ENCODE measurements at places on chromosomes 6 and 20.

GRCh38 chr20:15643713-15644112, 929.5 kb downstream of the KIF16B start:
- no peak for DNase-seq

DNA sequence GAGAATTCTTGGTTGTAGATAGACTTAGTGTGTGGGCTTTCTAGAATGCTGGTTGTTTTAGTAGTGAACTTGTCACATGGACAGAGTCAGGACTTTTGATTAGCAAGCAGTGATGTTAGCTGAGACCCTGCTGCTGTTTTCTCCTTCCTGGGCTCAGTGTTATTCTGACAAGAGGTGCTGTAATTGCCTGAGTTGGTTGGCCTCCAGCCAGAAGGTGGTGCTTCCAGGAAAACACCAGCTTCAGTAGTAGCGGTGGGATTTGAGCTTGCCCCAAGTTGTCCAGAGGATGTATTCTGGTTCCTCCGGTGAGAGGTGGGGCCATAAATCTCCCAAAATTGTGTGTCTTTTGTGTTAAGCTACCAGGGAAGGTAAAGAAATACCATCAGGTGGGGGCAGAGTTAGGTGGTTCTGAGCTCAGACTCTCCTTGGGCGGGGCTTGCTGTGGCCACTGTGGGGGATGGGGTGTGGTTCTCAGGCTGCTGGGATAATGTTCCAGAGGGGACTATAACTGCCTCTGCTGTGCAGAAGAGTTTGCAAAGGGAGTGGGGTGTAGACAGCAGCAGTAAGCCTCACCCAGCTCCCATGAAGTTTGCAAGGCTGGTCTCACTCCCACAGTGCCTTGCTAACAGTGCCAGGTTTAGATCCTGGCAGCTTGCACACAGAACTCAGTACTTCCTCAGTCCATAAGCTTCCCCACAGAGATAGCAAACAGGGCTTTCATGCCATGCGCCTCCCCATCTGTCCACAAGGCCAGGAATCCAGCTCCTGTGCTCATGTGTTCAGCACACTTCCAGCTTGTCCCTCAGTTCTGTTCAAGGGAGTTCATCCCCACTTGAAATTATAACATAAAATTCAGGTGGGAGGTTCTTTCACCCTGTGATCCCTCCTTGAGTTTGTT, 278.4 kb upstream of the PTCHD4 start:
- DNase-seq = no peak

GRCh38 chr6:71887744-71888230, 1.4 kb downstream of the RIMS1 start:
- no peak for DNase-seq

DNA sequence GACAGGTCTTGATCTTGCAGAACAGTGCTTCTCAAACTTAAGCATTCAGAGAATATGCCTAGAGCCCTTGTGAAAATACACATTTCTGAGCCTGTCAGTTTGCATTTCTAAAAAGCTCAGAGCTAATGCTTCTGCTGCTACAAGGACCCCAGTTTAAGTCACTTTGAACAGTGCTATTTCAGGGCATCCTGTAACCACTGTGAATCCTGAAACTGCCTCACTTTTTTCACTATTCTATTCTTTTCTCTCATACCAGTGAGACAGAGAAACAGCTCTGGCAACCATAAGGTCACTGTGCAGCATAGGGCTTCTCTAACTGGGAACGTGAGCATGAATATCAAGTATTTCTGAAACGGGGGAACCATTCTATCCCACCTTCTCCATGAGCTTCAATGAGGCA, 51.2 kb downstream of the LGSN start:
- no peak for DNase-seq

DNA sequence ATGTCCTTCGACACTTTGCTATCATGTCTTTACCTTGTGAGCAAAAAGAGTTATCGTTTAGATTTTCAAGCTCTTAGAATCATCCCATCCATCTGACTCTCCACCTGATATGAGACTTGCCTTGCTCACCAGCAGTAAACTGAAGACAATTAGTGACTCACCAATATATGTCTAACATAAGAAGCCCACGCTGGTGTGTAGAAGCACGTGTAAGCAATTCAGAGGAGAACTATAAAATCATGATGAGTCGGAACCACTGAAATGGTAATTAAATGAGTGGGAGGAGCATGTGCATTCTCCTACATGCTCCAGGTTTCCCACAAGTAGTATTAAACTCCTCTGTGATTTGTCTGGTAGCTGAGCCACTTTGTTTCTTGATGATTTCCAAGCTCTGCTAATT, 181.6 kb upstream of the RNF217 start:
- DNase-seq = no peak

DNA sequence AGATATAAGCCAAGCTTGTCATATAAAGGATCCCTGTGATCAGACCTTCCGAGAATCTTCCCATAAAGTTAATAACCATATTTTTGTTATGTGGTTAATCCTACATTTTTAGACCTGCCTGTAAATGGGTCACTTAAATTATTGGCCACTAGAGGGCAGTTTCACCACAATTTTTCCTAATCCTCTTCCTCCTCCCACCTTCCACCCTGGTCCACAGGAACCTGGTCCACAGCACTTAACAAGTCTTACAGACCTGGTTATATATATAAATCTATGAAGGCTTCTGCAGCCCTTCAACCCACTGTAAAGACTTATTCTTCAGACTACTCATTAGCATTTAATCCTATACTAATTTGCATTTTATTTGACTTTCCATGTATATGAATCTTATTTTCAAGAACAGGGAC, 28.3 kb downstream of the MRS2 start:
- no peak for DNase-seq

- DNase-seq = peak; percentile 23
Measured at GRCh38 chr20:51525241-51526105, 17.0 kb downstream of the NFATC2 start.

DNA sequence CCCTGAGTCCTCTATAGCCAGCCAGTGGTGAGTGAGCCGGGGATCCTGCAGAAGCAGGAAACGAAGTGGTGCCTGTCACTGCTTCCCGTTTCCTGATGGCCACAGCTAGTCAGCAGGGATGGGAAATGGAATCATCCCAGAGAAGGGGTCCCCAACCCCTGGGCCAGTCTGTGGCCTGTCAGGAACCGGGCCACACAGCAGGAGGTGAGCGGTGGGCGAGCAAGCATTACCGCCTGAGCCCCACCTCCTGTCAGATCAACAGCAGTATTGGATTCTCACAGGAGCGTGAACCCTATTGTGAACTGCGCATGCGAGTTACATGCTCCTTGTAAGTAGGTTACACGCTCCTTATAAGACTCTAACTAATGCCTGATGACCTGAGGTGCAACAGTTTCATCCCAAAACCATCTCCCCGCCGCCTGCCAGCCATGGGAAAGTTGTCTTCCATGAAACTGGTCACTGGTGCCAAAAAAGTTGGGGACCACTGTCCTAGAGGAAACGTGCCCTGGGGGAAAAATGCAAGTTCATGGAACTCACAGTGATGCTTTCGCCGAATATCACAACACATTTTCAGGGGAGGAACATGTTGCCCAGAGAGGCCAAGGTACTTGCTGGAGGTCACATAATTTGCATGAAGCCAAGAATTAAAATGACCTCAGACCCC, 113.8 kb downstream of the JPH2 start:
- DNase-seq = no peak

DNA sequence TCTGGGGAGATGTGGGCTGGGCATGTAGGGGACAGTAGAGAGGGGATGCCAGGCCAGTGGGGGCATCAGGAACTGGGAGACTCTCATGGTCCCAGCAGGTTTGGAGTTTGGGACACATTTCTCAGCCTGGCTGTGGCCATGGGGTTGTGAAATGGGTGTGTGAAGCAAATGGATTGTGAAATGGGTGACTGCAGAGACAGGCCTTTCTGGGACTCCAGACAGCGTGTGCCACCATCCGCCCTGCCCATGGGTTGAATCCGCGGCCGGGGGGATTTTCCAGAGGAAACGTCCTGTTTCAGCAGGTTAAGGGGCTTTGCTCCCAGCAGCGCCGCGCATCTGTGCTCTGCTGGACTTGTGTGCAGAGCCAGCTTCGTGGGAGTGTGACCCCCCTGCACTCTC, 3.7 kb upstream of the PMEPA1 start:
- DNase-seq = no peak

- DNase-seq = no peak
Measured at GRCh38 chr6:165963750-165964149, 203.9 kb downstream of the TBXT start.

GRCh38 chr6:1407499-1407990, 18.2 kb downstream of the FOXF2 start:
- DNase-seq = no peak

GRCh38 chr20:56372850-56373249, 14.1 kb downstream of the FAM210B start:
- DNase-seq = no peak

DNA sequence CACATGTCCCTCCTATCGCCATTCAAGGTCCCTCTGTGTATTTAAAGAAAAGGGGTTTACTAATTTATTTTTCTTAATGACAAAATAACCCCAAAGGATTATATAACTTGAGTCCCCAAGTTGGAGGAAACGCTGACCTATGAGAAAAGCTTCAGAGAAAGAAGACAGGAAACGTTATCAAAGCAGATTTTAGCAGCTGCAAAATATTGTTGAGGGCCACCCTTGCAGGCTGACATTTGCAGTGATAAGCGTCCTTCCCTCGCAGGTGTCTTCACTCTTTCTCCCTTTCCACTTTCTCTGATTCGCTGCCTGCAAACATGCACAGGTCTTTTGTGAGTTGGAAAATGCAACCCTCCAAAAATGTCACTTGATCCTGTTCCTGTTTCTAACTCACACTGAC, 103.2 kb upstream of the RIPOR2 start:
- no peak for DNase-seq

DNA sequence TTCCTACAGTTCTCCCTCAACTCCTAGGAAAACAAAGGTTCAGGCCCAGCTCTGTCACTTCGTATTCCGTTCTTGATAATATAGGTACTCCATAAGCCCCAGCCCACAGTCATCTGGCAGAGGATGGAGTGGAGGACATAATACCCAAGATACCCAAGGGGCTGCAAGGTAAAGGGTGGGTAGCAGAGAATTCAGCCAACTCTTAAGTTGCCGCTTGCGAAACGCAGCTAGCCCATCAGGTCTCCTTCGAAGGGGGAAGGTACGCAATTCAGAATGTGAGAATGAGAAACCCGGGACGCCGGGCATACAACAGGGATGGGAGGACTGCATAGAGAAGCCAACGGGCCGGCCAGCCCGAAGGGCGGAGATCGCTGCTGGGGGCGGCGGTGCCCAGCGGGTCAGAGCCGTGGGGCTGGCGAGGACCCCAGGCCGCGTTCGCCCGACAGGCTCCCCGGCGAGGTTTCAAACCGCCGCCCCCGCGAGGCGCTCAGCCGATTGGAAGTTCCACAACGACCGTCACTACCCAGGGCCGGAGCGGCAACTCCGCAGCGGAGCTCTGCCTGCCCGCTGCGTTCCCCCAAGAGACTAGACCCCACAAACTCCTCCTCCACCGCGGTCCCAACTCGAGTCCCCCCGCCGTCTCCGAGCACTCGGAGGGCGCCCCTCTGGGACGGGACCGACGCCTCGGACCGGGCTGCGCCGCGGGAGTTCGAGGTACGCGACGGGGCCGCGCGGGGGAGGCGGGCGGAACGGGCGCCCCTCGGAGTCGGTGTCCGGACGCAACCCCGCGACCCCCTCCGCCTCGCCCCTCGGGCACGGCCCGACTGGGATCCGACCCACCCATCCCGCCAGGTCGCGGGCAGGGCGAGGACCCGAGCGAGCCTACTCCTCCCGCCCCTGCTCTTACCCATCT, 911 bp downstream of the CDK19 start:
- peak; percentile 69 for DNase-seq

DNA sequence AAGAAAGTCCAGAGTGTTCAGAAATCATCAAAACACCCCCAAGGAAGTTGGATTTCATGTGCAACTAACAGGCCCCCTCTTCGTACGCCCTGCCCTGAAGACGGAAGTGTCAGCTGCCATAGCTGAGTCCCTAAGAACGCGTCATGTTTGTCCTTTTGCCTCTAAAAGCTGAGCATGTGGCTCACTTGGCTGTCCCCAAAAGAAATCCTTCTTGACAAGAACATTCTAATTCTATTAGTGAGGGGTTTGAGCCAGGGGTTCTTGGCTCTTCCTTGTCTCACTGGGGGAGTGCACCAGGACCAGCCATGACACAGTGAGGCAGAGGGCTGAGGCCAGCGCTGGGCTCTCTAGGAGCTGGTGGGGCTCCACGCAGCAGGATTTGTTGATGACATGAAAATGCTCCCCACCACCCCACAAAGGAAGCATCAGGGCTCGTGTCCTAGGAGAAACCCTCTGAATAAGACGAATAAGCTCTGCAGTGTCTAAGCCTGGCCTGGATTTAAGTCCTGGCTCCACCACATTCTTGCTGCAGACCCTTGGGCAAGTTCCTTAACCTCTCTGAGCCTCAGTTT, 20.0 kb upstream of the SPO11 start:
- peak; percentile 56 for DNase-seq

GRCh38 chr6:143707697-143708096, 29.9 kb downstream of the PHACTR2 start:
- no peak for DNase-seq

GRCh38 chr20:12276011-12276673, 358.4 kb downstream of the BTBD3 start:
- DNase-seq = no peak

DNA sequence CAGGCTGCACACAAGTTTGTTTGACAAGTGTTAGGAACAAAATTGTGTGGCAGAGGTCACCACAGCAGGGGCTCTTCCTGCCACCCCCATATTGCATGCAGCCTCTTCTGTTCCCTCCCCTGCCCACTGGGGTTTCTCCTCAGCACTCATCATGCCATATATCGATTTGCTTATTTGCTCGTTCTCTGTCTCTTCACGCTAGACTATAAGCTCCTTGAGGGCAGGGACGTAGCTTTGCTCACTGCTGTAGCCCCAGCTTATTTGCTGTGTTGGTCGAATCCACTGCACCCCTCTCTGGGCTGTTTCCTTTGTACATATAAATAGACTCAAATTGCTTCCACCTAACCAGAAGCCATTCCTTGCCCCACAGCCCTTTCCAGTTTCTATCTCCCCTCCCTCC, 19.6 kb downstream of the MAS1 start:
- DNase-seq = no peak

GRCh38 chr6:153525998-153526397, 394.9 kb upstream of the RGS17 start:
- DNase-seq = no peak

DNA sequence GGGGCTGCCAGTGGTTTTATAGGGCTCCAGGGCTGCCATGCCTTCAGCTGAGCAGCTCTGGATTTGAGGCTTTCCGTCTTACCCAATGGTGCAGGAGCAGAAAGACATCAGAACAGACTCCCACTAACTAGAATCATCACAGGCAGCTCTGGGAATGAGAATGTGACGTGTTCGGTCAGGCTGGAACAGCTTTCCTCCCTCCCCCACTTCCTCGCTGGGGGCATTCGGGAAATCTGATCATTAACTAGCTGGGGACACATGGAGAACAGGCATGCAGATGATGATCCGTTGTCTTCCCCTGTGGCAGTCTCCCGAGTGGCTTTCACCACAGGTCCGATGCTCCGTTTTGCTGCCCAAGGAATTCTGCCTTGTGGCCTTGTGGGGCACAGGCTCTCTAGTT, 5.5 kb upstream of the MTG2 start:
- no peak for DNase-seq

DNA sequence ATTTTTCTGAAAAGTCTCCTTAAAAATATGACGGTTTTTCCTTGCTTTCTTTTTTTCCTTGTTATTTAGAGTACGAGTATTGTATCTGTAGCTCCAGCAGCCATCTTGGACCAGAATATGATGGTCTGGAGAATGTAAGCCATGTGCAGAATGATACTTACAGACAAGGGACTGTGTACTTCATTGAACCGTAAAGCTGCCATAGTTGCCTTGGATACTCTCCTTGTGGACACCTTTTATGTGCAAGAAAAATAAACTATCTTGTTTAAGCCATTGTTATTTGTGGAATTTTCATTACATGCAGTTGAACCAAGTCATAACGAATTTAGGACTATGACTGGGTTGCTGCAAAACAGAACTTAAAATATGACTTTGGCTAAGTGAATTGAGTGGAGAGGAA, 485.8 kb upstream of the CITED2 start:
- no peak for DNase-seq

Data from nucleus accumbens (tissue), 56 donors.